ENCODE measurements at places on chromosomes 4 and X.

GRCh38 chr4:89056292-89056952, 563 bp downstream of the FAM13A start:
- no peak for DNase-seq

DNA sequence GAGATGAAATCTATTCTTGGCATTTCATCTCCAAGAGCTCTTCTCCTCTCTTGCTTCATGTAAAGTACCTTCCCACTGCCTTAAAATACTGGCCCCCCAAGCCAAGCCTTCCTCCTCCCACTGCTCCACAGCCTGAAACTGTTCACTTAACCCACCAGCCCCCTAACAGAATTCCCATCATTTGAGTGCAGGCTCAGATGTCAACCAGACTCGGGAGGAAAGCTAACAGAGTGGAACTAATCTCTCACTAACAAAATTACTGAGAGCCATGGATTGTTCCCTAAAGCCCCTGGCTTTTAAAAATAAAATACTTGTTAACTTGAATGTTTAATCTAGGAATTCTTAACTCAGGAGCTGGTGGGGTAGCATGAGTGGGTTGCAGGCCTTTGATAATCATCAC, 7.1 kb upstream of the DCUN1D4 start:
- no peak for DNase-seq

DNA sequence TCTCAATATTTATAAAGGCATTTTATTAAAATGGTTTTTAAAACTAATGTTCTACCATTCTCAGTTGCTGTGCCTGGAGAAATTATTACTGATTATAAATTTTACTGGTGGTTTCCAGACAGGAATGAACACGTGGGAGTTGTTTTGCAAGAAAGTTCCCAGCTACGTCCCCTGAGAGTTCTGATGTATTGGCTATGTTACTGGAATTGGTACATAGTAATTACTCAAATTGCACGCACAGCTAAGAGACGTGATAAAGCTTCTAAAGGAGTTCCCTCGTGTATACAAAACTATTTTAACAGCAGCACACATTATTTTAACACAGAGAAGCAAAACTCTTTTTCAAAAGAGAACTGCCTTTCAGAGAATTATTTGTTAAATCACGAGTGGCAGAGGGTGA, 292.2 kb downstream of the NLGN4X start:
- peak; percentile 61 for DNase-seq

DNA sequence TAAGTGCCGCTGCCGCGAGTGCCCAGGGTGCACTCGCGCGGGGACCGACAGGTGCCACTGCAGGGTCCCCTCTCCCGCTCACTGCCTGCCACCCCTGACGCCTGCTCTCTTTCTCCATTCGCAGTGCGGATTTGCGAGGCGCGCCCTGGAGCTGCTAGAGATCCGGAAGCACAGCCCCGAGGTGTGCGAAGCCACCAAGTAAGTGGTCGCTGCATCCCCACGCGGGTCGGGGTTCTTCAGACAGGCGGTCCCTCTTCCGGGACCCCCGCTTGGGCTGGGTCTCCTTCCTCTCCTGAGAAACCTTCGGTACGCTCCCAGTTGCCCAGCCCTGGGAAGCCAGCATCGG, 547 bp downstream of the GUCY1A1 start:
- DNase-seq: peak; percentile 21

DNA sequence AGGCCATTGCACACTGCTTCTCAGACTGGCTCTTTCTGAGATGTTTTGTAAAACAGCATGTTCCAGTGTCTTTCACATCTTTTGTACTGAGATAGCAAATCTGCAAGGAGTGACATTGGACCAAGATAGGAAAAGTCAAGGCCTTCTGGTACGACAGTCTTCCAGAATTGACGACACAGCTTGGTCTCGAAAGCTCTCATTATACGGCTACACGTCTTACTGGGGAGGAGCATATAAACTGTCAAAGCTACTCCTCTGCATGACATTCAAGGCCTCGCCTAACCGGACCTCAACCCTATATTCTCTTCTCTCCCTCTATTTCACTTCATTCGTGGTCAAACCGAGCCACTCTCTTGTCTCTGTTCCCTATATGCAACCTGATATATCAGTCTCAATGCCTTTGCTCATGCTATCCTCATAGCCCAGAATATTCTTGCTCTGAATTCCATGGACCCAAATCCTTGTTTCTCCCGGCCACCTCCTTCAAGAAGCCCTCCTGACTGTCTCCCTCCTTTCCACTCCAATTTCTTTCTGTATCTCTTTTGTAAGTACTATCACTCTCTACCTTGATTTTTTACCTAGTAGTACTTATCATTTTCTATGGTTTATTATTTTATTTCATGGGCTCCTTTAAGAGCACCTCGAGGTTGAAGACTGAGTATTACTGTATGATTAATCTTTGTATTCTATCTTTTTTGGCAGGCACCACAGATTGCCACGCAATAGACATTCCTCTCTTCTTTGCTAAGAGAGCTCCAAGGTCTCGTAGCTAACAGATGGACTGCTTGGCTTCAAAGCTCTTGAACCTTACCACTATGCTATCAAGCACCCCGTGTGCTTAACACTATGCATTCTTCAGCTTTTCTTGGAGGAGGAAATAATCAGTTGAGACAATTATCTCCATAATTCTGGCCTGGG, 35.1 kb downstream of the RBM47 start:
- DNase-seq: peak; percentile 75

DNA sequence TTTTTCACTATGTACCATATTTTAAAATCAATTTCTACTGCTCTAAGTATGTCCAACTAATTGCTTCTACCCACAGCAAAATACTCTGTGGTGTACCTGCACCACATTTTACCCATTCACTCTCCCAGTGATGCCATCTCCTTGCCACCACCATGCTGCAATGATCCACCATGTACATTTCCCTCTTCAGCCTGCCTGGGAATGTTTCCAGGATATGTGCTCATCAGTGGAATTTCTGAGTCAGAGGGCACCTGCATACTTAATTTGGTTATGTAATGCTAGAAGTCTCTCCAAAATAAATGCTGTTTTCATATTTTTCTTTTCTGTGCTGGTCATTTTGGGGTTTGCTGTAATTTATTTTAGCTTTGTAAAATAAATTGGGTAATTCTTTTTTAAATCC, 33.2 kb upstream of the OCIAD2 start:
- peak; percentile 68 for DNase-seq

- DNase-seq: no peak
Measured at GRCh38 chr4:186584912-186585311, 29.5 kb upstream of the MTNR1A start.

- no peak for DNase-seq
Measured at GRCh38 chr4:3745886-3746656, 20.1 kb upstream of the ADRA2C start.

DNA sequence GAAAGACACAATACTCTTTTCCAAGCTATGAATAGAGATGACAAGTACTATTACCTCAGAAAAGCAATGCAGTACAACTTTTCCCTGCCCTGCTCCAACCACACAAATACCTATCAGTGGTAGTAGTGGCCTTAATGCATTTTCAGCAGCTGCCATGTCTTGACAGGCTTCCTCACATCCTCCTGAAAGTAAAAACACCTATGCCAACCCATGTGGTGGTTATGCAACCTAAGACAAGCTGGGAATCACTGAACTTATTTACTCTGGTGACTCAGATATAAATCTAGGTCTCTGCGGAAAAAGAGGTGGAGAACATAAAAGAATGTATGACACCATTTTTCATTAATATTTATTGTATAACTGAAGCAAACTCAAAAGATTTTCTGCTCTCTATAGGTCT, 14.5 kb downstream of the WDFY3 start:
- peak; percentile 56 for DNase-seq

DNA sequence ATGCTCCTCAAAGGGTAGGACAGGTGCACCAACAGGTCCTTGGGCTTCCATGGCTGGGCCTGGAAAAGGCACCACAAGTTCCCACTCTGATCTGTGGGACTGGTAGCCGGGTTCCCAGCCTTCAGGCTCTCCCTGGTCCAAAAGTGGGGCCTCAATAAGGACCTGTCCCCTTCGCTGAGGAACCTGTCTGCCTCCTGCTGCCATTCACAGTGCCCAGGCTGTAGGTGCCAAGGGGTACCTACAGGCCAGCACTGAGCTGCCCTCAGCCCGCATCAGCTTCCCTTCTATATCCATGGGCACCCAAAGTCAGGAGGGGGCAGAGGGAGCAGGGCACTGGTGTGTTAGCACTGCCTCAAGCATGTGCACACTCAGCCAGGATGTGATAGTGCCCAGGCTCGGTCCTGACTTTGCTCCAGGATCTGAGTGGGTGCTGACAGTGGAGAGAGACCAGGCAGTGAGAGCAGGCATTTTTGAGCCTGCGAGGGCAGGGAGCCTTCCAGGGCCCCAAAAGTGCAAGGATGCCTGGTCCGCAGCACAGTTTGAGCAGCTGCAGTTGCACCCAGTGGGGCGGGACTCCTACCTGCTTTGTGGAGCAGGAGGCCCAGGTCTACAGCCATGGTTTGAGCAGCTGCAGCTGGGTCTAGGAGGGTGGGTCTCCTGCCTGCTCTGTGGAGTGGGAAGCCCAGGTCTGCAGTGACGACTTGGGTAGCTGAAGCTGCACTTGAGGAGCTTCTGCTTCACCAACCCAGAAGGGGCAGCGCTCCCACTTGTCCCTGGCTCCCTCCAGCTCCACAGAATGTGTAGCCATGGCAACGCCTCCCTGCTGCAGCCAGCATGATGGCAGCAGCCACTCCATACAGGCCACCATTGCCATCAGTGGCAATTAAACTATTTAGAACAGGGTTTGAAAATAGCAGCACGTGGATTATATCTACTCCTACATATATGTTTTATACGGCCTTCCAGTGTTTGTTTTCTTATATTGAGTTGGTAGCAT, 376.4 kb downstream of the KCTD8 start:
- no peak for DNase-seq

DNA sequence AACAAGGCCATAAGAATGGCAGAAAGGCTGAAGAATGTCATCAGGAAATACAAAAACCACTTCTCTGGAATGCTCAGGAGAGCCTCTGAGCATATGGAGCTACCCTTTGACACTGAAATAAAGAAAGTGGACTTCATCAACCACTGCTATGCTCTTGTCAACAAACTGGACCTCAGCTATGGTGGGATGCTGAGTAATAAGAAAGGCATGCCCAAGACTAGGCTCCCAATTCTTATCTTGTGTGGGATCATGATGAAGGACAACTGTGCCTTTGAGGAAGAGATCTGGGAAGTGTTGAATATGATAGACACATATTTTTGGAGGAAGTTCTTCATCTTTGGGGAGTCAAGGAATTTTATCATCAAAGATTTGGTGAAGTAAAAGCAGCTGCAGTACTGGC, 86.9 kb upstream of the MAGEB16 start:
- DNase-seq: peak; percentile 2

- peak; percentile 18 for DNase-seq
Measured at GRCh38 chr4:128942607-128943006, 133.1 kb downstream of the JADE1 start.

- peak; percentile 59 for DNase-seq
Measured at GRCh38 chr4:128524311-128524710, 236.7 kb upstream of the PGRMC2 start.

DNA sequence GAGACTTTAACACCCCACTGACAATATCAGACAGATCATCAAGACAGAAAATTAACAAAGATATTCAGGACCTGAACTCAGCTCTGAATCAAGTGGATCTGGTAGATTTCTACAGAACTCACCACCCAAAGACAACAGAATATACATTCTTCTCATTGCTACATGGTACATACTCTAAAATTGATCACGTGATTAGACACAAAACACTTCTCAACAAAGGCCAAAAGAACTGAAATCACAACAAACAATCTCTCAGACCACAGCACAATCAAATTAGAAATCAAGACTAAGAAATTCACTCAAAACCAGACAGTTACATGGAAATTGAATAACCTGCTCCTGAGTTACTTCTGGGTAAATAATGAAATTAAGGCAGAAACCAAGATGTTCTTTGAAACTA, 49.6 kb downstream of the DACH2 start:
- DNase-seq: no peak

DNA sequence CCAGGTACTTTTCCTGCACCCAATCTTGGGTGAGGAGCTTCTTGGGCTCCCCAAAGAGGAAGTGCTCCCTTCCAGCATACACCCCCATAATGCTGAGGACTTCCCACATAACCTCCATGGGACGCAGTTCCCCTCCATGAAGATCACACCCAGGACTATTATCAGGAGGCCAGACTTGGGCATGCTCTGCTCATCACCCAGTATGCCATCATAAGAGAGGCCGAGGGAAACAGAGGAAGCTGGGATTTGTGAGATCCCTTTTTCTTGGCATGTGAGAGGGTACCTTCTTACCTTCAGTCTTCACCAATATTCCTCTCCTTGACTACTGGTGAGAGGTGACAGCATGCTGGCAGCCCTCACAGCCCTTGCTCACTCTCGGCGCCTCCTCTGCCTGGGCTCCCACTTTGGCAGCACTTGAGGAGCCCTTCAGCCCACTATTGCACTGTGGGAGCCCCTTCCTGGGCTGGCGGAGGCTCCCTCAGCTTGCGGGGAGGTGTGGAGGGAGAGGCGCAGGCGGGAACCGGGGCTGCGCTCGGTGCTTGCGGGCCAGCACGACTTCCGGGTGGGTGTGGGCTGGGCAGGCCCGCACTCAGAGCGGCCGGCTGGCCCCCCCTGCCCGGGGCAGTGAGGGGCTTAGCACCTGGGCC, 15.7 kb upstream of the HSFX1 start:
- DNase-seq: no peak

DNA sequence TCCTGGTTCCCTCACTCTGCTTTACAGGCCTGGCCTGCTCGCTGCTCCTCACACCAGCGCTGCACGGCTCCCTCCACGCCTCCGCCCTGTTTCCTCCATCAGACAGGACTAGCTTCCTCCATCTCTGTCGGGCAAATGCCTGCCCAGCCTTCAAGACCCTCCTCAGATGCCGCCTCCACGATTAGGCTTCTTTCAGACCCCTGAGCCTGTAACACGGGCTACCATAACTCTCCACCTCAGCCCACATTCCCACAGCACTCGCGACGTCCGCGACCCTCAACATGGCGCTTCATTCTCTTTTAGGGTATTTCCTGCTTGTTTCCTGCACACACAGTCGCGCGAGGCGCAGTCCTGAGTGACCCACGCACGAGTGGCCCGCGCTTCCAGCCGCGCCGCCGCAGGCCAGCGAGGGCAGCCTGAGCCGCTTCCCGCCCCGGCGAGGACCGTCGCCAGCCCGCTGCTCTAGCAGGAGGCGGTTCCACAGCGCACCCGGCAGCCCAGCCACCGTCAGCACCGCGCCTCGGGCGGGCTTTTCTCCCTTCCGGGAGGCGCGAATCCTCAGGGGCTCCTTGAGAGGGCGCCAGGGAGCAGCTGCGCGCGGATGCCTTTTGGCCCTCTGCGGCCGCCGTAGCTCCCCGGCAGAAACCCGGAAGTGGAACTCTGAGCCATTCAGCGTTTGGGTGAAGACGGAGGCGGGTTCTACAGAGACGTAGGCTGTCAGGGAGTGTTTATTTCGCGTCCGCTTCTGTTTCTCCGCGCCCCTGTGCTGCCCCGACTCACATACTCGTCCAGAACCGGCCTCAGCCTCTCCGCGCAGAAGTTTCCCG, at the start of gene FRG1:
FRG1 (plus strand) TSS at position 695 of the 827 bp plus-strand sequence. CDS start 138 bp downstream, outside the sequence.
- peak; percentile 96 for DNase-seq

DNA sequence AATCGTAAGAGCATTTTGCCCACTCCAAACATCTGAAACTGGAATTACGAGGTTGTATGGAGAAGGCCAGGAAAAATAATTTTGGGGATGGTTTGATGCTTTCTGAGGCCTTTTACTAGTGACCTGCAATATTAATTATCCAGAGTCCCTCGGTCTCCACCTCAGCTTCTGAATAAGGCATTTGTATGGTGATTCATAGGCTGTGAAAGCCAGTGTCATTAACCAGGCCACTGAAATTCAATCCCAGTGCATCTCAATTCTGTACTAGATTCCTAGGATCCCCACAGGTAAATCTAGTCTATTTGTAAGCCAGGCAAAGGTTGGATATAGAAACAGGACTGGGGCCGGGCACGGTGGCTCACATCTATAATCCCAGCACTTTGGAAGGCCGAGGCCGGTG, 135.4 kb upstream of the RBPJ start:
- DNase-seq: no peak

GRCh38 chr4:155675709-155676429, 9.2 kb downstream of the GUCY1A1 start:
- no peak for DNase-seq

Measured in fibroblast of skin of right quadriceps (primary cell).